ENCODE measurements at places on chromosomes 11 and 22. TPM values are rescaled to one million over a fixed set of nuclear protein-coding genes. Genes with fewer than 3 reads are reported as not detected.
A peak's percentile ranks its signal among the peaks of the same experiment; 100 is the strongest.

GRCh38 chr11:124897674-124898262 lies at the start of gene ROBO4:
TSS of gene ROBO4 (minus strand) at chr11:124897865. CDS start at chr11:124897795, 70 bp downstream.
- no peak for DNase-seq
- H3K36me3 ChIP-seq: no peaks in the 10 kb centered on the region
- no peaks in the 10 kb centered on the region for H3K4me1 ChIP-seq
- H3K27me3 ChIP-seq: peaks cover 20% of the 10 kb centered on the region

DNA sequence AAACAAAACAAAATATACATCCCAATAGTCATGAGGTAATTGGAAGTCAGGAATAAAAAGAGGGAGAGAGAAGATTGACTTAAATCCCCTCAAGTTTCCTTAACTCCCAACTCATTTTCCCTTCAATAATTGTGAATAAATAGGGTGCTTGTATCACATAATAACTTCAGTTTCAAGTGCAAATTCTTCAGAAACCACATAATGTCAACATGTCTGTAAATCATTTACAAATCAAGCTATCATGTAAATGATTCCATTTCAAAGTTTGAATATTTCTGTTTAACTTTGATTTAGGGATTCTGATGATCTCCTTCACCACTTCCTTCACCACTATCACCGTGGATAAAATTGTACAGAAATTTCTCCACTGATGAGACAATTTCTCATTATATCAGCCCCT lies 23.2 kb downstream of the CASP5 start:
- H3K36me3 ChIP-seq: no peaks in the 10 kb centered on the region
- DNase-seq: no peak
- H3K4me3 ChIP-seq: no peak overlapping the region
- no peaks in the 10 kb centered on the region for H3K27me3 ChIP-seq
- peaks cover 8% of the 10 kb centered on the region for H3K4me1 ChIP-seq

The TRPM5 gene
- total RNA-seq: not detected

DNA sequence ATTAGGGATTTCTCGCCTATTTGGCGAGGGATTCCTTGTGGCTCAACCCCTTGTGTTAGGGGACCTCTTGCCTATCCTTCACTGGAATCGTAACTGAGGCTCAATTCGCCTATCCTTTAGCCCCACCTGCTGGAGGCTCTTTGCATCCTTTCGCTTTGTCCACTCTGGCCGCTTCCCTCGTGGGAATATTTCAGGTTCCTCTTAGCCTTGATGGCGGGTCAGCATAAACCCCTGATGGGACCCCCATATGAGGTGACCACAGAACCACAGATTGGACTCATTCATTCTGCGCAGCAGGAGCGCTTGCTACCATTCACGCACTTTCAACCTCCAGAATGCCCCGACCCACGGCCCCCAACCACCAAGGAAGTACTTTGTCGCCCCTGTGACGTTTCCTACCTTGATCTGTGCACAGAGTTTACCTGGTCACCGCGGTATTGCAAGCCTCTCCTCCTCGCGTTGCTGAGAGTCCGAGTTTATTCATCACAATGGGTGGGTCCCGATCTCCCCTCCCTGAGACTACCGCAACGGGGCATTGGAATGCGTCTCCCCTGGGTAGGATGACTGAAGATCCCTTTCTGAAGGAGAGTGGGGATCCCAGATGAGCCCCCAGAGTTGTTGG lies at the start of gene OR52N2:
OR52N2 (plus strand) TSS at position 425 of the 622 bp plus-strand sequence. CDS start 11,412 bp downstream, outside the sequence.
- peaks cover 13% of the 10 kb centered on the region for H3K4me1 ChIP-seq
- H3K27me3 ChIP-seq: peaks cover 31% of the 10 kb centered on the region
- DNase-seq: peak; percentile 68
- H3K4me3 ChIP-seq: peak within 1 kb of the TSS; percentile 87
- H3K36me3 ChIP-seq: no peaks in the 10 kb centered on the region

The THOC5 gene
- 89.3 TPM for total RNA-seq

DNA sequence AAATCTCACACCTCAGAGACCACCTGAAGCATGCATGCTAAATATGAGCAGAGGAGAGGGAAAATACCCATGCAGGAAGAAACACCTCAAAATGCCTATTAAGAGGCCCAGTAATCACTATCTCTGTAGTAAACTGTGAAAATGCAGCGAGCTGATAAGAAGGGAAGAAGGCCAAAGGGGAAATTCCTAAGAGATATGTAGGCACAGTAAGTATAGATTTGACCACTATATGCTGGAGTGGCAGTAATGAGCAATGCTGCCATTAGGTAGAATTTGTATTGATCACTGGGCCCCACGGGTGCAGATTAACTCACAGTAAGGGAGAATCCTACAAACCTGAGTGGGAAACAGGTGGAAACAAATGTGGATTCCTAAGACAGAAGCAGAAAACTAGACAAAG lies 1813.1 kb upstream of the RAG2 start:
- no peak overlapping the region for H3K27ac ChIP-seq
- no peak overlapping the region for H3K4me3 ChIP-seq
- H3K4me1 ChIP-seq: no peaks in the 10 kb centered on the region

DNA sequence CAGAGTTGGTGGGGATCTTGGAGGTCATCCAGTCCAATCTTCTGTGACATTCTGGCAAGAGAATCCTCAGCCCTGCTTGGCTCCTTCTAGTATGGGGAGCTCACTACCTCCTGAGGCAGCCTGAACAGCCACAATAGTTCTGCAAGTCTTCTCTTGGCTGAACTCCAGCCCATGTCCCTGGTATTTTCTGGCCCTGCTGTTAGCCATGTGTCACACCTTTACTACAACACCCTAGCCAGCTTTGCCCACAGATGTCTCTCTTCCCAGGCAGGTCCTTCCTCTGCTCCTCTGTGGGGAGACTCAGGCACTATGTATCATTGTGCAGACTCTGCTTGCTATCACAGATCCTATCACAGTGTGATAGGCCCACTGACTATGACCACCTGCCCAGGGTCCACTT lies 297.7 kb downstream of the CTTN start:
- H3K27ac ChIP-seq: no peak overlapping the region
- H3K4me1 ChIP-seq: no peaks in the 10 kb centered on the region
- no peak for DNase-seq
- H3K36me3 ChIP-seq: no peaks in the 10 kb centered on the region

GRCh38 chr11:85626496-85626895 lies 648 bp downstream of the DLG2 start:
- H3K27me3 ChIP-seq: peaks cover 15% of the 10 kb centered on the region
- DNase-seq: no peak
- H3K4me3 ChIP-seq: peak overlapping the region; percentile 97
- H3K36me3 ChIP-seq: no peaks in the 10 kb centered on the region

DNA sequence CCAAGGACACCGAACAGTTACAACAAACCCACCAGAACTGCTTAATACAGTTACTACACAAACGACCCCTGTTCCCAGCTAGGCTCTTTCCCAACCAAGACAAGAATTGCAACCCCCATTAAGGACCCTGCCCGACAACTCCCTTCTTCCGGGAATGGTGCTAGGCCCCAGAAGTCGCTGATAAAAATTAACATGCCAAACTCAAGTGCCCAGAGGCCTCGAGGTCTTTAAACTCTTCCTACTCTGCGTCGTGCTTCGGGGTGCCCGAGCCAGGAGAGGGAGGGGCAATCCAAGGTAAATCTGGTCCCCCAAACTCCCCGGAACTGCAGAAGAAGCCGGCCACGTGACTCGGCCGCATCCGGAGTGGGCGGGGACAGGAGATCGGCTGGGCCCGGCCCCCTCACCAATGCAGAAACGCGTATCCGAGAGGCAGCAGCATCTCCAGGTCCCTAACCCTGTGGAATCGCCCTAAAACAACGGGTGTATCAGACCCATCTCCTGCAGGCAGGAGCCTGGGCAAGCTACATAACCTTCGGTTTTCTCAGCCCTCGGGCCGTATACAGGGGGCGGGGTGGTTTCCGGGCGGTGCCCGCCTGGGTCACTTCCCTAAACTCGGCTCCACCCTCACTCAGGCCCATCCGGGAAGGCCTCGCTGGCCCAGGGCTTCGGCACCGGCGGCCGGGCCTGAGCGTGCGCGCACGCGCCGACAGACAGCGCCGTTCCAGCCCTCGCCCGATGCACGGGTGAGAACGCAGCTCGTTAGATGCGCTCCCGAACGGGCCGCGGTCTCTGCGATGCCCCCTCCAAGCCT lies 1.1 kb downstream of the CFL1 start:
- H3K27ac ChIP-seq: peak overlapping the region; percentile 91
- H3K4me1 ChIP-seq: peaks cover 54% of the 10 kb centered on the region
- H3K27me3 ChIP-seq: no peaks in the 10 kb centered on the region
- DNase-seq: peak; percentile 89

- peaks cover 26% of the 10 kb centered on the region for H3K4me1 ChIP-seq
- H3K36me3 ChIP-seq: no peaks in the 10 kb centered on the region
- peak overlapping the region; percentile 32 for H3K4me3 ChIP-seq
- DNase-seq: no peak
- H3K27me3 ChIP-seq: peaks cover 4% of the 10 kb centered on the region
Observed at GRCh38 chr11:37503411-37504059, 905.5 kb upstream of the RAG2 start.
